ENCODE measurements at places on chromosomes 7 and 10.

DNA sequence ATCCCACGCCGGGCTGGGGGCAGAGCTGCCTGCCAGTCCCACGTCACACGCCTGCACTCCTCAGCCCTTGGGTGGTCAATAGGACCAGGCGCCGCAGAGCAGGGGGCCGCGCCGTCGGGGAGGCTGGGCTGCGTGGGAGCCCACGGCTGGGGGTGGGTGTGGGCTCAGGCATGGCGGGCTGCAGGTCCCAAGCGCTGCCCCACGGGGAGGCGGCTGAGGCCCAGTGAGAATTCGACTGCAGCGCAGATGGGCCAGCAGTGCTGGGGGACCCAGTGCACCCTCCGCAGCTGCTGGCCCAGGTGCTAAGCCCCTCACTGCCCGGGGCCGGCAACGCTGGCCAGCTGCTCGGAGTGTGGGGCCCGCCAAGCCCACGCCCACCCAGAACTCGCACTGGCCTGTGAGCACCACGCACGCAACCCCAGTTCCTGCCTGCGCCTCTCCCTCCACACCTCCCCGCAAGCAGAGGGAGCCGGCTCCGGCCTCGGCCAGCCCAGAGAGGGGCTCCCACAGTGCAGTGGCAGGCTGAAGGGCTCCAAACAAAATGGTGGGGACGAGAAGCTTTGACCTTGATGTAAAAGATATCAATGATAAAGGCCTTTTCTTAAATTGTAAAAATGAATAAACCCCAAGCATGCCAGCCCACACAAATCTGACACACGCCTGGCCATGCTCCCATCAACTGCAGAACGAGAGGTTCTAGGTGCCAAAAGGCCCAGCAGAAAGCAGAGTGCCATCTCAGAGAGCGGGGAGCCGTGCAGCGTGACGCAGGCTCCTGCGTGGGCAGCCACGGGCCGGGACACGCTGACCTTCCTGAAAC is 255.5 kb downstream of the MAD1L1 start:
- DNase-seq: no peak

DNA sequence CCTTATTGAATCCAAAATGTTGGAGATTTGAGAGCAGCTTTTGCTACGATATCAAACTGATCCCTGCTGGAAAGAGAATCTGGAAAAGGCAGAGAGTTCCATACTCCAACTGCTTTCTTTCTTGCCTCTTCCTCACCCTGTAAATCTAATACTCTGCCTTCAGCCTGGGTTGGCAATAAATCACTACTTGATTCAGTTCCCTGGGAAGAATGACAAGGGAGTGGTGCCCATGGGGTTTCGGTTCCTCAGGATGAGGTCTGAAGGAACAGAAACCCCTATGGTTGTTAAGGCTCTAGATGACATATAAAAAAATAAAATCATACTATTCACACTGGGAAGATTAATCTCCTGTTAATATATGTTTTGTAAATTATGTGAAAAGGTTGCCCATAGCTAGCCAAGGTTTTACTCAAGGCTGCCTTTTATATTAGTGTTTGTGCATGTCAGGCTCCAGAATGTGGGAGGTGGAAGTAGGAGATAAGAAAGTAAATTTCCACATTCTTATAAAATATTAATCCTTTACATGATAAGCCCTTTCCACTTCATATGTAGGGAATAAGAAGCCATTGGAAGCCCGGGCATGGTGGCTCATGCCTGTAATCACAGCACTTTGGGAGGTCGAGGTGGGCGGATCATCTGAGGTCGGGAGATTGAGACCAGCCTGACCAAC is 106.2 kb upstream of the CACNA2D1 start:
- DNase-seq: no peak

- no peak for DNase-seq
Observed at GRCh38 chr10:88262591-88263234, 320.4 kb downstream of the RNLS start.

- no peak for DNase-seq
Observed at GRCh38 chr10:130737621-130738020, 573.9 kb downstream of the TCERG1L start.

DNA sequence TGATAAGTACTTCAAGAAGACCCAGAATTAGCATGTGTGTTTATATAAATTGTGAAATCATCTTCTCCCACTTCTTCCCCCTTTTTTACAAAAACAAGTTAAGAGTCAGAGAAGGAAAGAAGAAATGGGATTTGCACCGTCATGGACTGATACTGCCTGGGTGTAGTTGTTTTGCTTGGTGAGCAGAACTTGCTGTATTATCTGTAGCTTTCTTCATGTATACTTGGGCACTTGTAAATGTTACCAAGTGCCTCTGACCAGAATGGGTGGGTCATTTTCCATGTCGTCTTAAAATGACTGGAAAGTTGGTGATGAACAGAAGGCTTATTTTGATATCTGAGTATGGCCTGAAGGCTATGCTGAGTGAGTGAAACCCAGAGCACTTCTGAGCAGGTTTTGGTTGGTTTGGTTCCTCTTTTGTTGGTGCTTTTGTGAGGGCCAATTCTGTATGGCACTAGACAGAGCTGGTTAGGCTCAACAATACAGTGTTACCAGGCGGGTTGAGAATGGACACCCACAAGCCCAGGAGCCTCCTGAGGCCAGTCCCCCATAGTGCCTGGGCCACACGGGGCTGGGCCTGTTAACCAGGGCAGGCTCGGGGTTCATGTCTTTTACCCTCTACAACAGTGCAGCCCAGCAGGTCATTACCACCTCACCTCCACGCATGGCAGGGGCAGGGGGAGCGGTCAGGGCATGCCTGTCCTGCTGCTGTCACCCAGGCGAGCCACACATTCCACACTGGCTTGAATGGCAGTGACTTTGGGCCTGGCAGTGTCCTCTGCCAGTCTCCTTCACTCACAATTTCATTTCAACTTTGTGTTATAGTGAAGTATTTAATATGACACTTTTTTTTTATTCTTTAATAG is 115.1 kb downstream of the CCNY start:
- DNase-seq: no peak
